ENCODE measurements at places on chromosomes 1 and 21.

GRCh38 chr1:202923533-202923932, 3.5 kb downstream of the KLHL12 start:
- DNase-seq, result no peak

- DNase-seq, result no peak
Measured at GRCh38 chr1:87505391-87505983, 176.8 kb downstream of the LMO4 start.

GRCh38 chr1:230174041-230174440, 107.0 kb downstream of the GALNT2 start:
- DNase-seq, result no peak

GRCh38 chr1:152566681-152567080, at the start of gene LCE3E:
LCE3E (minus strand) TSS chr1:152566780; CDS start chr1:152566208, 572 bp downstream.
- DNase-seq, result no peak

DNA sequence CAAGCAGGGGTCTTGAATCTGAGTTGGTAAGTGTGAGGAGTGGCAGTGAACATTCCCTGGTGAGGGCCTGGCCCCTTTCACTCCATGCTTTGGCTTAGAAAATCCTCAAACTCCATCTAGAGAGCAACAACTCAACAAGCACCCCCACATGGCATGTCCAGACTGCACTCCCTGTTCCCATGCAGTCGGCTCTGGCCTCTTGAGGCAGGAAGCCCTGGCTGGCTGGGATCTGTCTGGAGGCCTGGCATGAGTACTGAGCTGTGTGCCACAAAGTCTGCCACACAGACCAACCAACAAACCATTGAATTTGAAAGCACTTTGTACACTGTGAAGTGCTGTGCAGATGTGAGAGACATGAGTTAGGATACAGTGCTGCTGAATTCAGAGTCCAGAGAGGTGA, 25.2 kb downstream of the COA7 start:
- DNase-seq, result no peak

DNA sequence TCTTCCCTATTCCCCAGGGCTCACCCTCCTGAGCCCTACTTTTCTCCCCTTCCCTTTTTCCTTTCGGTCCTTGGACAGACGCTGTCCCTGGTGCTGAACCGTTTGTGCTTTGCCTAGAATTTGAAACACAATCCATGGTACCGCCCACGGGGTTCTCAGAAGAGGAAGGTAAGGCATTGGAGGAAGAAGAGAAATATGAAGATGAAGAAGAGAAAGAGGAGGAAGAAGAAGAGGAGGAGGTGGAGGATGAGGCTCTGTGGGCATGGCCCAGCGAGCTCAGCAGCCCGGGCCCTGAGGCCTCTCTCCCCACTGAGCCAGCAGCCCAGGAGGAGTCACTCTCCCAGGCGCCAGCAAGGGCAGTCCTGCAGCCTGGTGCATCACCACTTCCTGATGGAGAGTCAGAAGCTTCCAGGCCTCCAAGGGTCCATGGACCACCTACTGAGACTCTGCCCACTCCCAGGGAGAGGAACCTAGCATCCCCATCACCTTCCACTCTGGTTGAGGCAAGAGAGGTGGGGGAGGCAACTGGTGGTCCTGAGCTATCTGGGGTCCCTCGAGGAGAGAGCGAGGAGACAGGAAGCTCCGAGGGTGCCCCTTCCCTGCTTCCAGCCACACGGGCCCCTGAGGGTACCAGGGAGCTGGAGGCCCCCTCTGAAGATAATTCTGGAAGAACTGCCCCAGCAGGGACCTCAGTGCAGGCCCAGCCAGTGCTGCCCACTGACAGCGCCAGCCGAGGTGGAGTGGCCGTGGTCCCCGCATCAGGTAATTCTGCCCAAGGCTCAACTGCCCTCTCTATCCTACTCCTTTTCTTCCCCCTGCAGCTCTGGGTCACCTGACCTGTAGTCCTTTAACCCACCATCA, 10.4 kb downstream of the BCAN start:
- DNase-seq, result peak; percentile 10

DNA sequence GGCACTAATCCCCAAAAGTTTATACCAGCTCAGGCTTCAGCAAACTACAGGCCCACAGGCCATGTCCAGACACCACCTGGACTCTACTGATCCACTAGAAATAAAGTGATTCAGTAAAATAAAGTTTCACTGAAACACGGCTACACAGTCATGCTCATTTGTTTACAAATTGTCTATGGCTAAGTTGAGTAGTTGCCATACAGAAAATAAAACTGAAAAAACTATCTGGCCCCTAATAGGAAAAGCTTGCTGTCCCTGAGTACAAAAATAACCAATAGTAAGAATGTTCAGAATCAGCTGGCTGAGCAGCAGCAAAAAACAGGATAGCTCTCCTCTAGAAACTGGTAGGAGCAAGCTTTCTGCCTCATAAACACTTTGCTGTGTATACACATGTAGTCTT, 221.5 kb downstream of the RERE start:
- DNase-seq, result no peak

DNA sequence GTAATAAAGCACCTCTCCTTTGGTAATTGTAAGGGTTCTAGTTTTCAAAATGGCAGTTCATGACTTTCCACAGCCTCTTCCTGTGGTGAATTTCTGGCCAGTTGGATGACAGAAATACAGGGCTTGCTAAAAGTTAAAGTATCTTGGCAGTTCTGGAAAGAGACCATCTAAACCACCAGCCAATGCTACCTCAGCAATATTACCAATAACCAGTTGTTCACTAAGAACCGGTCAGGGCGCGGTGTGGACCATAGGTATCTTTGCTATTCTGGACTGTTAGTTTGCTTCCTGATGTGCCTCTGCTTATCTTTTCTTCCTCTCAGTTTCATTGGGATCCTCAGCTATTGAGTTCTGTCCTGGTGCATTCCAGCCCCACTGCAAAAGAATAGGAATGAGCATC, 124.7 kb downstream of the HS2ST1 start:
- DNase-seq, result no peak

GRCh38 chr1:2311184-2312032, 79.9 kb downstream of the MORN1 start:
- no peak for DNase-seq

GRCh38 chr1:90591355-90591969, 125.6 kb downstream of the BARHL2 start:
- DNase-seq, result no peak

DNA sequence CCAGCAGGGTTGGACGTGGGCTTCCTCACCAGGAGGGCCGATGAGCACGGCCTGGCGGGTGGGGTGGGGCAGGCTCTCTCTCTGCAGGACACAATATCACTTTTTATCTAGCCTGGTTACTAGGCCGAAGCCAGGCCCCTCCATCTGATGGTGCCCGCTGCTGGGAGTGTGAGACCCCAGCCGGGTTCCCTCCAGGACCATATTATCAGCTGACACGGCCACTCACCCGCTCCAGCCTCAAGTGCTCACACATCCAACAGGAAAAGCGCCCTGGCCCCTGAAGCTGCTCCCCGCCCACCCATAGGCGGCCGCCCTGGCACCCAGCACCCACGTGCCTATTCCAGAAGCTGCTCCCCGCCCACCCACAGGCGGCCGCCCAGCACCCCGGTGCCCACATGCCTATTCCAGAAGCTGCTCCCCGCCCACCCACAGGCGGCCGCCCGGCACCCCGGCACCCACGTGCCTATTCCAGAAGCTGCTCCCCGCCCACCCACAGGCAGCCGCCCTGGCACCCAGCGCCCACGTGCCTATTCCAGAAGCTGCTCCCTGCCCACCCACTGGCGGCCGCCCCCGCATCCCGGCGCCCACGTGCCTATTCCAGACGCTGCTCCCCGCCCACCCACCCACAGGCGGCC, 5.0 kb downstream of the SLC19A1 start:
- no peak for DNase-seq

DNA sequence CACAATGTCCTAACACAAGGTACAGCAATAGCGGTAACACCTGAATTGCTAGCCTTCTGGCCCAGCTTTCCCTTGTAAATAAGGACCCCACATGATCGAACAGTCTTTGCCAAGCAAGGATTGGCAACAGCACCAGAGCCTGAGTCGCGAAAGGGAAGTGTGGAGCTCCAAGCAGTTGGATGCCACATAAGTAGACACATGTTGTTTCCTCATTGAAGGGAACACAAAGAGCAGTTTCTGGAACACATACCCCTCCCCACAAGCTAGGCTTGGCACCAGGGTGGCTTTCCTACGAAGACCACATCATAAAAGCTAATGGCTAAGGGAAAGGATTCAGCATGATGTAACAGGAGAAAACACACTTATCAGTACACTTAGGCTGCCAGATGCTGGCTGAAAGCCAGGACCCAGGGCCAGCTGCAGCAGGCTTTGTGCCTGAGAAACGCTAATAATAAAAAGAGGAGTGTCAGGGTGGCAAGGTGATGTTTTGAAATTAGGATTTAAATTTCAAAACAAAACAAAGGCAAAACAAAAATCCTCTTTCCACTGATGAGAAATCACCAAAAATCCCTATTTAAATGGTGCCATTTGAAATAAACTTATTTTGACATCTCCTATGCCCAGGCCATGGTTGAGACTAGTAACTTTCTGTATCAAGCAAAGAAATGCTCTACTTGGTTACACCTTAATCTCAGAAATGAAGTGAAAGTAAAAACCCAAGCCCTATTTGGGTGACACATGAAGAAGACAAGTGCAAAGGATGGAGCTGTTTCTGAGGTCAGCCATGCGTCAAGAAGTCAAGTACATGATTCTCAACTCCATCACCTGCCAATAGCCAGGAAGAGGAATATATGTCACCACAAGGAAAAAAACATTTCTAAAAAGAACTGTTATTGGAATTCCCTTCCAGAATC, 11.9 kb upstream of the CPLANE2 start:
- DNase-seq, result peak; percentile 42

- no peak for DNase-seq
Measured at GRCh38 chr1:16978567-16979474, 1.6 kb downstream of the MFAP2 start.

DNA sequence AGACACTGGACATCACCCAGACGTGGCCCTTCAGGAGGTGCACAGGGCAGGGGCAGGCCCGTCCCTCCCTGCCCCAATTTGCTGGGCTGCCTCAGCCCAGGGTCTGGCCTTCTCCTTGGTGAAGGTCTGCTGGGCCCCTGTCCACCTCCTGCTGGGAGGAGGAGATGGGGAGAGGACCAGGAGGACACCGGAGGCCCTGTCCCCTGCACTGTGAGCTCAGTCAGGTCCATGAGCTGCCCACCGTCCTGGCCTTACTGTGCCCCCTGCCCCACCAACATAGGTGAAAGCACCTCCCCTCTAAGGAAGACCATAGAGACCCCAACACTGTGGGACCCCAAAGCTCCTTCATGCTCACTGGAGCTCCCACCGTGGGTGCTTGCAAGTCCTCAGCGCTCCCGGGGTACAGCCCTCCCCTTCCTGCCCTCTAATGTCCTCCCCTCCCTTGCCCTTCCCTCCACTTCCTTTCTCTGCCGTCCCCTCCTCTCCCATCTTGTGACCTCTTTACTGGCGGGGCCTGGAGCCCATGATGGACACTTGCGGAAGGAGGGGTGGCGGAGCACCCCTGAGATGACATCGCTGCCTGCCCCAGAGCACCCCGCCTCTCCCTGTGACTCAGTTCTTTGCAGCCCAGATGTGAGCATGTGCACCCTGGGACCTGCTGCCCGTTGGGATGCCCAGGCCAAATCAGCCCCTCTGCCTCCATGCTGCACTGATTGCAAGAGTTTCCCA, 4.6 kb downstream of the LRRC3 start:
- no peak for DNase-seq

- DNase-seq, result no peak
Measured at GRCh38 chr1:101971304-101971703, 25.4 kb downstream of the OLFM3 start.

- DNase-seq, result no peak
Measured at GRCh38 chr21:44650973-44651675, 3.3 kb downstream of the KRTAP12-4 start.

GRCh38 chr1:186775036-186775435, 53.7 kb upstream of the PLA2G4A start:
- DNase-seq, result no peak

- peak; percentile 5 for DNase-seq
Measured at GRCh38 chr1:228735871-228736586, 750 bp downstream of the RHOU start.

- DNase-seq, result peak; percentile 35
Measured at GRCh38 chr1:155070721-155071569, 7.4 kb downstream of the EFNA4 start.

- peak; percentile 81 for DNase-seq
Measured at GRCh38 chr1:54937469-54937868, 43.0 kb upstream of the TMEM61 start.

DNA sequence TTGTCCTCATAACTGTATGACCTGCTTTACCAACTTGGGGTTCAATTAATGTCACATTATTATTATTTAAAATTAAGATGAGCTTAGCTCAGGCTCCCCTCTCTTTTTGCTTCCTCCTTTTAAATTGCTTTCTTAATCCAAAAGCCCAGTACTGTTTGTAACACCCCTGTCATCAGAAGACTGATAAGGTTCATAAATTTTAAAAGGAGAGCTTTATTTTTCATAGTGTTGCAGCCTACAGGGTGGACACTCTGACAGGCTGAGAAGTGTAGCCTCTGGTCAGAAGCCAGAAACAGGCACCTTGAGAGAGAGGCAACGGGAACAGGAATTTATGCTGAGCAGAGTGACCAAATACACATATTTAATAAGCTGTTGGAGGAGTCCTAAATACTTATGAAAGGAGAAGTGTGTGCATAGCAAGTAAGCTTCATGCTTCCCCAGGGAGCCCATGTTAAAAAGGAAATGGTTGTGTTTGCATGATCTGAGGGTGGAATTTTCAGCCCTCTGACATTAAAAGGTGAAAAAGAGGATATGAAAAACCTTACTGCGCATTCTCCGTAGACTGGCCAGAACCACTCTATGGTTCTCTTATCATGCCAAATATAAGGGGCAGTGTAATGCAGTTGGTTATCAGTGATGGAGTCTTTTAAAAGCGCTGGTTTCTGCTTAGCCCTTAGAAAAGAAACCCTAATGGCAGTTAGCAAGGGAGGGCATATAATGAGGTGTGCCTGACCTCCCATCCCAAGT, 30.5 kb upstream of the FGGY start:
- DNase-seq, result no peak

DNA sequence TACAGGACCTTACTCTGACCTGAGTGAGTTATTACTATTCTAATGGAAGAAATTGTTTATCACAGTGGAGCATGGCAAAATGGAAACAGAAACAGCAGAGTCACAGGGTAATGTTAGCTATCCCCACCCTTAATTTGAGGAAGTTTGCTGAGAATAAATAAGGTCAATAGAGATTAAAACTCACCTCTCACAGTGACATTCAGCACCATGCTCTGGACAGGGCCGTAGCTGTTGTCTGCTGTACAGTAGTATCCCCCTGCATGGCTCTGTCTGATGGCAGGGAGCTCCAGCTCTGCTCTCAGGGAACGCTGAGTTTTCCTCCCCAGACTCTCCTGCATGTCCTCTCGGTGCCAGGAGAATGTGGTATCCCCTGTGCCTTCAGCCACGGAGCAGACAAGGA, 11.9 kb downstream of the FCRL4 start:
- DNase-seq, result no peak
